ENCODE measurements at places on chromosomes 5 and 9. TPM values are rescaled to one million over a fixed set of nuclear protein-coding genes. Genes with fewer than 3 reads are reported as not detected.

- DNase-seq = no peak
Observed at GRCh38 chr5:86879086-86879485, 261.3 kb downstream of the COX7C start.

GRCh38 chr9:99103901-99104458 lies 933 bp upstream of the TGFBR1 start:
- no peak for DNase-seq

GRCh38 chr5:24365406-24365805 lies 279.4 kb downstream of the CDH10 start:
- DNase-seq = peak; percentile 56

- DNase-seq = no peak
Observed at GRCh38 chr5:172173564-172174153, 14.4 kb downstream of the STK10 start.

GRCh38 chr5:5978501-5979376 lies 399.6 kb downstream of the MED10 start:
- no peak for DNase-seq

DNA sequence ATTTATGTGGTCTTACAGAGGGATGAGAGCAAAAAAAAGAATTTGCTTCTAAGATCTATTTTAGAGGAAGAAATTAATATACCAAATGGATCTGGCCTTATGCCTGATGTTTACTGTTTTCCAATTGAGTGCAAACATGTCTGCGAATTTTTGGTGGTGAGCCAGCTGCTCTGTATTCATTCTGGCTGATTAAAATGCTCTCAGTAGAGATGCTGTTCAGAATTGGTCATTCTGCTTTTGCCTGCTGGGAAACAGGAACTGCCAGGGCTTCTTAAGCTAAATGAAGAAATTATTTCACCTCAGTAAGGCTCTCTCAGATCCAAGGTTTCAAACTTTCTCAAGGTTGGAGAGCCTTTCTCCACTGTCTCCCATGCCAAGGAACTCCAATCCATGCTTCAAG lies 132.0 kb upstream of the SV2C start:
- DNase-seq = no peak

GRCh38 chr5:118775790-118776499 lies 212.4 kb downstream of the DTWD2 start:
- DNase-seq = peak; percentile 9

GRCh38 chr9:124037790-124038189 lies 26.2 kb downstream of the LHX2 start:
- no peak for DNase-seq

DNA sequence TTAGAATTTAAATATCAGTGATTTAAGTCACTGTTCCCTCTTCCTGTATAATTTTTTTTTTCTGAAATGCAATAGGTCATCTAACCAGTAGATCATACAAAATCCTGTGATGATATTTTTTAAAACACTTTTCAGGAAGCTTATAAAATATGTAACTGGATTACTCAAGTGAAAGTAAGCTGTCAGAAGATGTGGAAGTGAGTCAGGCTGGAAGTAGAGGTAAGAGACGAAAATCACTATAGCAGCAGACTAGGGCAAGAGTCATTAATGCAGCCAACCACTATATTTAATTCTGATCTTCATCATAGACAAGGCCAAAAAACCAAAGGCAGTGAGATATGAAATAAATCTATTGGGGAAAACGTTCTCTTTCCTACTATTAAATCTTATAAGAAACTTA lies 65.7 kb upstream of the C6 start:
- DNase-seq = no peak

DNA sequence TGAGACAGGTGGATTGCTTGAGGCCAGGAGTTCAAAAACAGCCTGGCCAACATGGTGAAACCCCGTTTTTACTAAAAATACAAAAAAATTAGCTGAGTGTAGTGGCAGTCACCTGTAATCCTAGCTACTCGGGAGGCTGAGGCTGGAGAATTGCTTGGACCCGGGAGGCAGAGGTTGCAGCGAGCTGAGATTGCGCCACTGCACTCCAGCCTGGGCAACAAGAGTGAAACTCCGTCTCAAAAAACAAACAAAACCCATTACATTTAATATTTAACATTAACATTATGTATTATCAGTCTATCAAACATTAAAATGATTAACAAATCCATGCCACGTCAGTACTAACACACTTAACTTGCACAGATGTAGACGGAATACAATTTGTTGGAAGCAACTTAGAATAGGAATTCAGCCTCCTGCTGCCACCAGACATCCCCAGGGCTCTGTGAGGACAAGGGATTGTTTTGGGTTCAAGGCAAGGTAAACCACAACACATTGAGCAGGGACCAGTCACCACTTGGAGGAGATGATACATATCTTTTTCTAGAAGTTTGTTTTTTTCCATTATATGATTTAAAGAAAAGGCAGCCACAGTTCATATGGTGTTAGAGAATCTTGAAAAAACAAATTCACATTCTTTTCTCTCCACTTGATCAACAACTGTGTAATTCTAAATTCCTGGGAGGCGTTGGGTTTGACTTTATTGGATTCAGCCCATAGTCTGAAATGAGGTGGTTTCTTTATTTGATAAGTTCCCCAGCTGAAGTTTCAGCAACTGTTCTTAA lies 104.1 kb upstream of the BASP1 start:
- DNase-seq = peak; percentile 87

SPINK6 gene
- not detected for total RNA-seq

DNA sequence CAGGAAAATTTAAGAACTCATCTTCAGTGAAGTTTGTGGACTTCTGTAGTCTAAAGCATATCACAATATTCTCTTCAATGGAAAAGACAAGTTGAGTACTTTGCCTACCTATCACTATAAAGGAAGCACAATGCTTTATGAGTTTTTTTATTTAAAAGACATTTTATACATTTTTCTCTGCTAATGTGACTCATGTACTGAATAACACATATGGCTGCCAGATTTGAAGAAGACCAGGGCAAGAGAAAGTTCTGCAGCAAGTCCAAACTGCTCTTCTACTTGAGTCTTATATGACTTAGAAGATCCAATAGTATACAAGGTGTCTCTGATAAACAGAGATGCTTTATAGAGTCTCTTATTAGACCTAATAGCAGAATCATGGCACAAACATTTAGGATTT lies 978.4 kb downstream of the TLE4 start:
- no peak for DNase-seq

- peak; percentile 27 for DNase-seq
Observed at GRCh38 chr9:118473521-118473920, 769.3 kb downstream of the TLR4 start.

DNA sequence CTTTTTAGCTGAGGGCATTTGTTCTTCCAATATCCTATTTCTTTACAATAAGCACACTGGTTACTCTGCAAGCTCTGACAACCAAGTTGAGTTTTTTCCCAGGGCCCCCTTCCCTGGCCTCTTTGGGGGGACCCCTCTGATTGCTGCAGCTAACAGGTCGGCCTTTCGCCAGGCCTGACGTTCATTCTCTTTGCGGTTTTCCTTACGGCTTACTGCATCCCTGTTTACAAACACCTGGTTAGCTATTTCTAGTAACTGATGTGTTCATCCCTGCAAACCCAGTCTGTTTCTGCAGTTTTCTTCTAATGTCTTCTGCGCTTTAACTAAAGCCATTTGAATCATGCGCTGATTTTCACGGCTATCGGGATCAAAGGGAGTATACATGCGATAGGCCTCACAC lies 37.5 kb upstream of the PPP1R26 start:
- DNase-seq = no peak

GRCh38 chr5:106521701-106522100 lies 1149.0 kb downstream of the EFNA5 start:
- DNase-seq = peak; percentile 95

ACOT12 gene
- total RNA-seq = 0.10 TPM

SLCO6A1 gene
- not detected for total RNA-seq

DNA sequence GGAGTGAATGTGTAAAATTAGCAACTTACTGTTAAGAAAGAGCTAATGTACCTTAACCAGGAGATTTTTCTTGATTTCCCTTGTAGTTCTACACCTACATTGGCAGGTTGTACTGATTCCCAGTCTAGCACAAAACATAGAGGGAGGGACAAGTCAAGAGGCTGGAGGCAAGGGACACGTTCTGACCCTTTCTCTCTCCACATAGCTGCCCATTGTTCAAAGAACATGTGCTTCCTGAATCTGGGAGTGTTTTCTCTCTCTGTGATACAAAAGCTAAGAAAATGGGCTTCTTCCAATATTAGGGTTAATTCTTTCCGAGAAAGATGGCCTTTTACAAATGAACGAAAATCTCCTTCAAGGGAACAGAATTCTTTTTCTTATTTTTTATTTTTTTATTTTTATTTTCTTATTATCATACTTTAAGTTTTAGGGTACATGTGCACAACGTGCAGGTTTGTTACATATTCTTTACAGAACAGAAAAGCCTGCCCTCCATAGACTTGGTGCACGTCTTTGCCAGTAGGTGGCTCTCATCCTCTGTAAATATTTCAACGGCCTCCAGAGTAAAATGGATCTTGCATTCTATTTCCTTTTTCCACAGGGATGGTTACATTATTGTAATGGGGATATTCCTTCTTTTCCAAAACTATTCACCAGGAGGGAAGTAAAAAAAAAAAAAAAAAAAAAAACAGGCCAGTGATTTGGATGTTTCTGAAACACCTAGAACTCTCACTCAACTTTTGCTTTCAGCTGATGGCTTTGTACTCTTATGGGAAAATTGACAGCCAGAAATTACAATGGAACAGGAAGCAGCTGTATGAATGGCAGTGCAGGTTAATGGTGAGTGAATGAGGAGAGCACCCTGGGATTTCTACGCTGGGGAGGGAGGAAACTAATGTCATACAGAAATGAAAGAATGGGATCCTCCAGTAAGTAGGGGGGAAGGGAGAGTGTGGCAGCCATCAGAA lies 13.1 kb upstream of the IFNA5 start:
- peak; percentile 52 for DNase-seq

GRCh38 chr5:181170237-181170825 lies 22.9 kb downstream of the OR2V2 start:
- no peak for DNase-seq

GRCh38 chr5:65906256-65906655 lies 20.1 kb upstream of the ERBIN start:
- DNase-seq = no peak

GRCh38 chr5:33425314-33425713 lies 15.5 kb upstream of the TARS1 start:
- no peak for DNase-seq

ZNF454 gene
- total RNA-seq = 0.69 TPM

GRCh38 chr5:179122411-179123108 lies 62.4 kb downstream of the ZNF354C start:
- no peak for DNase-seq
